Stimulated activated CD4-positive, alpha-beta T cell treated with anti-CD3 and anti-CD28 coated beads, Interleukin-4, amount 100 ng/mL, for 48 hours (primary cell): ENCODE measurements at places on chromosomes 2 and 18.

DNA sequence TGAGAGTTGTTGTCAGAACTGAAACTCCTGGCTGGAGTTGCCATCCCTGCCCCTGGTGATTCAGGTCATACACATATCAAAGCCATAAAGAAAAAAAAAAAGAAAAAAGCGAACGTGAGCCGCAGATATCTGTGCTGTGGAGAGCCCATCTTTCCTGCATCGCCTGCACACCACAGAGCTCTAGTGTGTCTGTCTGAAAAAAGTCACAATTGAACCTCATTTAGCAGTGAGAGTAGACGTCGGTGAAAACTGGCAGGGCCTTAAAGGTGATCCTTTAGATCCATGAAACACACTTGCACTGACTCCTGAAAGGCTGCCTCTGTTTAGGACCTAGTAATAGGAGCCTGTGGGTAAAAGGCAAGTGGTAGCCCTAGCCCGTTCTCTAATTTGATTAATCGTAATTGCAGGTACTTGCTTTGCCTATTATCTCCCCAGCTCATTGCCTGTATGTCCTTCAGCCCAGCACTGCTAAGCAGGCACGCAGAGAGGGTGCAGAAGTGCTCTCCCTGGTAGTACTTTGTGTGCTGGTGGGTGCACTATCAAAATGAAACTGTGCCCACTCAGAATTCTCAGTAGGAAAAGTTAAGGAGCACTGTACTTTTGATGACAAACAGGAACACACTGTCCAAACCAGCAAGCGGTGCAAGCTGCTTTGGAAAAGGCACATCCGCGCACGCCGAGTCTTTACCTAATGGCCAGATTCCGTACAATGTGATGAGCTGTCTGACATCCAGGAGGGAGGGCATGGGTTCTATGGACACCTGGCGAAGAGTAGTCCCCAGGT is 103.5 kb upstream of the ASB18 start:
- DNase-seq, result no peak

DNA sequence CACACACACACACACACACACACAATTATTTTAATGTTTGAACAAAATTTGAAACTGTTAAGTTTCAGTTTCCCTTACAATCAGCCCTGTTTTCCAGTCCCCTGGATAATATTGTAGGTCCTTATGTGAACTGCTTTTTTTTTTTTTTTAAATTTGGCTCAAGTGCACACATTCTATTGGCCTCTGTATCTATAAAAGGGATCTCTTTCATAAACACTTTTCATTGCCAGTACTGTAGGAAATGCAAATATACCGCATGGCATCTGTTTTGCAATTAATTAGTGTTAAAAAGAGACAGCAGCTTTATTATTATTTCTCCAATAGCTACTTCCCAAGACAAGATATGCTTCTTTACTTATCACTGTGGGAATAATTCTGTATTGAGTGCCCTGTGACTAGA is 738.7 kb downstream of the EPHA4 start:
- DNase-seq, result no peak

- no peak for DNase-seq
These were observed 30.1 kb downstream of the MROH2A start for GRCh38 chr2:233807966-233808935.

DNA sequence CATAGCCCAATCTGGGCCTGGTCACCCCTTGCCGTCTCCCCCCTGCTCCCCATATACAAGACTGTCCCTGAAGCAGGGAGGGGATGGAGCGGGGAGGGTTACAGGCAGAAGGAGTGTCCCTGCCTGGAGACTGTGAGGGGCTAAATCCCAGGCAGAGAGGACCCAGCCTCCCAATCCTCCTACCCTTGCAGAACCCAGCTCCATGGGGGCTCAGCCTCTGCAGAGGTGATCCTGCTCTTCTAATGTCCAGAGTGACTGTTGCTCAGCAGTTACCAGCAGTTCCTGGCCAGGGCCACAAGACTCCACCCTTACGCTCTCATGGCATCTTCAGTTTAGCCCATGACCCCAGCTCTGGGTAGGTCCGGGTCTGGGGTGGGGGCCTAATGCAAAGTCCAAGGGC is 58.1 kb downstream of the COA5 start:
- no peak for DNase-seq

- no peak for DNase-seq
These were observed 90.0 kb downstream of the CDH2 start for GRCh38 chr18:28086670-28087552.

DNA sequence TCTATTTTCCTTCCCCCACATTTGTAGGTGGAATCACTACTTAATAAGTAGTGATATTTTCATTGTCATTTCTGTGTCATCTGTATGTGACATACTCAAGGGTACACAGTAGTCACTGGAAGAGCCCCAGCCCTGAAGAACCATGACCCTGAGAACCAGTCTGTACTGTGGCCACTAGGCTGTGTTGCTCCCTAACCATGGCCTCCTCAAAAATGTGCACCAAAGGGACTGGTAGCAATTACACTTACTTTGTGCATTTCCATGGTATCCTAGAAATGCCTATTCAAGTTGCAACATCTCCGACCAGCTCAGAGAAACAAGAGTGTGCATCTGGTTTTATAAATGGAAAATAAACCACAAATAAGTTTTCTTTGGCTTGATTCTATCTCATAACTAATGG is 155.1 kb downstream of the DOCK10 start:
- no peak for DNase-seq

DNA sequence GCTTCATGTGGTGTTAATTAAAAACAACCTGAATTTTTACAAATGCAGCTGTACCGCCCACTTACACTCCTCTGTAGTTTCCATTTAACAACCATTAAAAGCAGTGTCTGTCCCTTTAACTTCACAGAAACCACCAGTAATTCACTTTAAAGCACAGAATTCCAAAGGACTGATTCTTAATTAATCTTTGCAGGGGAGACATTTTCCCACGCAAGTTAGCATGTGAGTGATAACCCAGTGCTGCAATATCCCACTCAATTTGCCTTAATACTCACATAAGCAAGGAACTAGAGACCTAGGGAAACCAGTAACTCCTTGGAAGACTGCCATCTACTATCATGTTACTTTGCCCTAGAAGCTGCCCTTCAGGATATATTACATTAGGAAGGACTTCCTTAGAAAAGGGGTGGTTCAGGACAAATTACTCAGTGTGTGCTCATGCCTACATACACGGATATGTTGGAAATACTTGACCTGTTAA is 102.3 kb downstream of the OSR1 start:
- no peak for DNase-seq

DNA sequence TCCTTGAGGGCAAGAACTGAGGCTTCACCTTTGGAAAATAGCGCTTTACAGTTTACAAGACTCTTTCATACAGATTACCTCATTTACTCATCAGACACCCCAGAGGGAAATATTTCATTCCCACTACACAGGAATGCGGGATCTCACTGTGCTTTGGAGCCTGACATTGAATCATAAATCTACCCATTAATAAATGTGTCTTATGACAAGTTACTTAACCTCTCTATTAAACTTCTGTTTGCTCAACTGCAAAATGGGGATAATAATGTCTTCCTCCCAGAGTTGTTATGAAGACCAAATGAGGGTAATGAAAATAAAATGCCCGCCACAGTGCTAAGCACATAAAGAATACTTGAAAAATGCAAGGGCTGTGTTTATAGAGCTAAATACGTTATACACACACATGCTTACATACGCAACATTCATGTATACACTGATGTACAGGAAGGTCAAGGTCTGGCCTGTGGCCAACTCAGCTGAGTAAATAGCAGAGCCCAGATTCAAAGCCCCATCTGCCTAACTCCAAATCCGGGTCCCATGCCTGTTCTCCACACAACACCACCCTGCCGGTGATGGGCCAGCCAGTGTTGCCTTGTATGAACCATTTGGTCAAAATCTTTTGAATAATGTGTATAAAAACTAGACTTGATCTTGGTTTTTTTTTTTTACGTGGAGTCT is 77.8 kb upstream of the STPG4 start:
- DNase-seq, result no peak

GRCh38 chr2:118097657-118098056 is 9.4 kb downstream of the INSIG2 start:
- DNase-seq, result no peak

GRCh38 chr2:127884436-127884835 is 1.3 kb downstream of the AMMECR1L start:
- no peak for DNase-seq

DNA sequence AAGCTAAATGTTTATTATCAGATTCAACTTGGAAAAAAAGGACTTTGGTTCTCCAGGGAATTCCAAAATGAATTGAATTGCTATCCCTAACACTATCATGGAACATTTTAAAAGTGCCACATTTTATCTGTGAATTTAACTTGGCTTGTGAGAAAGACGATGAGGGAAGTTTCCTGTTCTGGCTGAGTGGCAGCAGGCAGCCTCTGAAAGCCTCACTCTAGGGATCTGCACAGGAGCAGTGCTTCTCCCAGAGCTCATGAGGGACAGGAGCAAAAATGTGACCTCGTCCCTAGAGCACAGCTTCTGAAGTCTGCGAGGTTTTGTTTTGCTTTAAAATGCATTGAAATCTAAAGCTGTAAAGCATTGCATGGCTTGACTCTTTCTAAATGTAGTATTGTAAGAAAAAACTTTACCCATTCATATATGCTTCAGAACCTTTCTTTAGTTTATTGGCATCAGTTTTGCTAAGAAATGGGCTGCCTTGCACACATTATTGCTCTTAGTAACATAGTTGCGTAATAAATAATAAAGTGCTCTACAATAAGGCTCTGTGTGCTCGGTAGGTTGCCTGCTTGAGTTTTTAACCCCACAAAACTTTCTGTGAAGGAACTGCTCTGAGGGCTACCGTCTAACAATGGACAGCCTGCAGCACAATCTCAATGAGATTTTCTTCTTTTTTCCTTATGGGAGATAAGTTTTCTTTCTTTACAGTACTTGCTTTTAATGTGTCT is 136.2 kb upstream of the CDCA7 start:
- no peak for DNase-seq
